Adrenal gland (tissue), 19 donors: ENCODE measurements at places on chromosomes 2 and 18. TPM values are rescaled to one million over a fixed set of nuclear protein-coding genes. Genes with fewer than 3 reads are reported as not detected.

UCN gene
- polyA plus RNA-seq: 14.9 TPM

STAT4 gene
- 1.8 TPM for polyA plus RNA-seq

PIKFYVE gene
- polyA plus RNA-seq: 5.1 TPM

FLACC1 gene
- polyA plus RNA-seq: 1.2 TPM

CYP1B1 gene
- 16.7 TPM for polyA plus RNA-seq

PAX3 gene
- not detected for polyA plus RNA-seq

REG3A gene
- polyA plus RNA-seq: 2.2 TPM

FOXD4L1 gene
- polyA plus RNA-seq: 0.07 TPM

ATP5F1A gene
- polyA plus RNA-seq: 697 TPM

- H3K27me3 ChIP-seq: no peaks in the 10 kb centered on the region
- H3K4me3 ChIP-seq: no peak overlapping the region
- H3K27ac ChIP-seq: no peak overlapping the region
- DNase-seq: no peak
- no peaks in the 10 kb centered on the region for H3K4me1 ChIP-seq
These were observed 447.0 kb upstream of the TCF4 start for GRCh38 chr18:56034949-56035348.

- no peaks in the 10 kb centered on the region for H3K27me3 ChIP-seq
- no peak overlapping the region for H3K27ac ChIP-seq
- no peak overlapping the region for H3K4me3 ChIP-seq
- no peak for DNase-seq
- no peaks in the 10 kb centered on the region for H3K4me1 ChIP-seq
These were observed 72.7 kb downstream of the PLB1 start for GRCh38 chr2:28568533-28568932.

- no peaks in the 10 kb centered on the region for H3K27me3 ChIP-seq
- H3K27ac ChIP-seq: no peak overlapping the region
- H3K4me1 ChIP-seq: no peaks in the 10 kb centered on the region
These were observed 33.0 kb downstream of the CMPK2 start for GRCh38 chr2:6832596-6833299.

GRCh38 chr2:196383799-196384198 lies 212.4 kb upstream of the STK17B start:
- H3K27me3 ChIP-seq: no peaks in the 10 kb centered on the region
- H3K4me1 ChIP-seq: peaks cover 8% of the 10 kb centered on the region
- H3K27ac ChIP-seq: no peak overlapping the region
- H3K36me3 ChIP-seq: no peaks in the 10 kb centered on the region
- no peak for DNase-seq

DNA sequence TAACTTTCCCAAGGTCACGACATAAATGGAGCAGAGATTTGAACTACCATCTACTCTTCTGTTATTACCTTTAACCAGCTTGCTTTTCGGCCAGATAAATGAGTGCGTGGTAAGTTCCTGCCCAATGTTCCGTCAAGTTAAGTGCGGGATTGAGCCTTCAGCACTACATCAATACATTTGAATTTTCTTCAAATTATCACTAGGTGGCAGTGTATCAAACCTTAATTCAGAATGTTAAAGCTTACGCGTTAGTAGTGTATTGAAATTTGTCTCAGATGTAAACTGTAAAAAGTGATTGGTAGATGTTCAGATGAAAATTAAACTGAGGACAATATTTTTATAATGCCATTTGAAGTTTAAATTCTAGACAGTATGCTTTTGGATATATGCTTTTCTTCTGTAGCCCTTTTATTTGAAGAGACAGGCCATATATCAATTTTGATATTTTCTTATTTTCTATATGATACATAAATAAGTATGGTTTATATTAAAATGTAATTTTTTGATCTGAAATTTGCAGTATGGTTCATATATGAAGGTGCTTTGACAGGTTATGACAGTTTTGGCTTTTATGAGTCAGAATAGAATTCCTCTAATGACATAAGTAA lies 681.3 kb downstream of the ADCYAP1 start:
- DNase-seq: no peak
- H3K36me3 ChIP-seq: no peaks in the 10 kb centered on the region
- H3K27me3 ChIP-seq: peaks cover 3% of the 10 kb centered on the region
- no peaks in the 10 kb centered on the region for H3K4me1 ChIP-seq

GRCh38 chr2:64825831-64826491 lies 163.2 kb upstream of the SLC1A4 start:
- no peaks in the 10 kb centered on the region for H3K36me3 ChIP-seq
- H3K27me3 ChIP-seq: no peaks in the 10 kb centered on the region
- H3K27ac ChIP-seq: no peak overlapping the region
- no peak for DNase-seq
- no peaks in the 10 kb centered on the region for H3K4me1 ChIP-seq

GRCh38 chr2:175025233-175025632 lies 20.1 kb upstream of the CHN1 start:
- no peak for DNase-seq
- H3K4me1 ChIP-seq: no peaks in the 10 kb centered on the region
- H3K27ac ChIP-seq: no peak overlapping the region
- no peak overlapping the region for H3K4me3 ChIP-seq

- DNase-seq: no peak
- H3K27ac ChIP-seq: no peak overlapping the region
- no peaks in the 10 kb centered on the region for H3K27me3 ChIP-seq
- no peaks in the 10 kb centered on the region for H3K4me1 ChIP-seq
- no peaks in the 10 kb centered on the region for H3K36me3 ChIP-seq
- no peak overlapping the region for H3K4me3 ChIP-seq
These were observed 2.0 kb upstream of the CAPN14 start for GRCh38 chr2:31219131-31219969.

GRCh38 chr2:236088368-236089057 lies 79.7 kb downstream of the GBX2 start:
- no peaks in the 10 kb centered on the region for H3K36me3 ChIP-seq
- DNase-seq: no peak
- no peak overlapping the region for H3K27ac ChIP-seq
- no peaks in the 10 kb centered on the region for H3K4me1 ChIP-seq
- H3K27me3 ChIP-seq: no peaks in the 10 kb centered on the region

- DNase-seq: no peak
- no peak overlapping the region for H3K27ac ChIP-seq
- H3K36me3 ChIP-seq: no peaks in the 10 kb centered on the region
- H3K4me1 ChIP-seq: no peaks in the 10 kb centered on the region
- no peak overlapping the region for H3K4me3 ChIP-seq
- H3K27me3 ChIP-seq: no peaks in the 10 kb centered on the region
These were observed 641.7 kb downstream of the CBLN2 start for GRCh38 chr18:71902482-71902881.

- H3K27me3 ChIP-seq: no peaks in the 10 kb centered on the region
- H3K4me3 ChIP-seq: no peak overlapping the region
- peaks cover 13% of the 10 kb centered on the region for H3K4me1 ChIP-seq
- DNase-seq: no peak
- H3K27ac ChIP-seq: no peak overlapping the region
These were observed 32.5 kb downstream of the DARS1 start for GRCh38 chr2:135952891-135953290.

DNA sequence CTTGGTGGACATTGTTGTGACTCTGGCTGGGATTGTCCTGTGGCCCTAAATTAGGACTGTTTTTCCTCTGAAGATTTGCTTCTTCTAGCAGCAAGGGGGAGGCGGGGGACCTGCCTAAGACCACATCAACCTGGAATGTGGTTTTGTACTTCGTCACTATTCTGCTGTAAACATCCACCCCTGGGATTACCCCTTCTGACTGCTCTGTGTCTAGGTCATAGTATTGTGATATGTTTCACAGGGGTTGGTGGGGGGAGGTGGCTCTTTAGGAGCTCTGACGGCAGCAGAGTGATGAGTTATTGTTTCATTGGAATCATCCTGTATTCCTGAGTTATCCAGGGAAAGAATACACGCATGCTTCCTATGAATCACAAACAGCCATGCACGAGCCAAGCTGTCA lies 226.4 kb upstream of the MYT1L start:
- no peaks in the 10 kb centered on the region for H3K36me3 ChIP-seq
- H3K4me1 ChIP-seq: no peaks in the 10 kb centered on the region
- no peak for DNase-seq
- no peak overlapping the region for H3K27ac ChIP-seq
- no peak overlapping the region for H3K4me3 ChIP-seq

GRCh38 chr18:72910045-72910444 lies 42.3 kb upstream of the NETO1 start:
- H3K36me3 ChIP-seq: no peaks in the 10 kb centered on the region
- DNase-seq: no peak
- H3K27ac ChIP-seq: no peak overlapping the region
- no peak overlapping the region for H3K4me3 ChIP-seq
- H3K27me3 ChIP-seq: no peaks in the 10 kb centered on the region
- no peaks in the 10 kb centered on the region for H3K4me1 ChIP-seq

DNA sequence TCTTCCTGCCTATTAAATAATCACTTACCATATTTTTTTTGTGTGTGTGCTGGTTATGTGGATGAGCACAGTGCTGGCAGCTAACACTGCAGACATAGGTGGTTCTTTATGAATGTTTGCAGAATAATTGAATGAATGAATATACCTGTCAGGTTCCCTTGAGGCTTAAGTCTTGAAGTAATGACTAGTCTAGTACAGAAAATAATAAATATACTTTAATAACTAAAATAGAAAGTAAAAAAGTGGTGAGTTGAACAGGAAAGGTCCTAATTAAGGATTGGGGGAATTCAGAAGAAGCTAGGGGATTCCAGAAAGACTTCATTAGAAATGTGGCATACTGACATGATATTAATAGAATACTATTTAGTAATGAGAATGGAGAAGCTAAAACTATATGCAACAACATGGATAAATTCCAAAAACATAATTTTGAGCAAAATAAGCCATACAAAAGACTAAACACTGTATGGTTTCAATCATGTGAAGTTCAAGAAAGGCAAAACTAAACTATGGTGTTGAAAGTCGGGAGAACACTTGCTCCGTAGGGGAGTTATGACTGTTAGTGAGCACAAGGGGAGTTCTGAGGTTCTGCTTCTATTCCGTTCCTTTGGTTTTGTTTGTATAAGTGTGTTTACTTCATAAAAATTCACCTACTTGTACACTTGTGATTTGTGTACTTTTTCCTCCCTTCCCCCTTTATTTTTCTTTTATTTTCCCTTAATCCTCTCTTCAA lies 464.6 kb downstream of the MTX2 start:
- DNase-seq: no peak
- H3K27me3 ChIP-seq: no peaks in the 10 kb centered on the region
- no peaks in the 10 kb centered on the region for H3K36me3 ChIP-seq
- no peak overlapping the region for H3K4me3 ChIP-seq

DNA sequence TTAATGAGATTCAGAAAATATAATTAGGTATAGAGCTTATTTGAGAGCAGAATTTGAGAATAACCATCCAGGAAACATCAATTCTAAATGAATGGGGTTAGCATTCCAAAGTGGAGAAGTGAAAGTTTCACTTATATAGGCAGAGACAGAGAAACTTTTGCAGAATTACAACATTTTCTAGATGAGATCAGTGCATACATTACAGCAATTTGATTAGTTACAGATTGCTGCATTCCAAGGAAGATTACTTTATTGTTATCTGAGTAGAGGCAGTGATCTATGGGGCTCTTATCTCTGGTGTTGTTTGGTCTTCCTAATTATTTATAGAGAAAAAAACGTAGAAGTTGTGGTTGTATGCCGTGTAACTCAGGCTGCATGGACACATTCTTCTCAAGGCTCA lies 373.8 kb upstream of the SYT4 start:
- H3K4me1 ChIP-seq: no peaks in the 10 kb centered on the region
- H3K27me3 ChIP-seq: no peaks in the 10 kb centered on the region
- no peak overlapping the region for H3K27ac ChIP-seq
- H3K36me3 ChIP-seq: no peaks in the 10 kb centered on the region

DNA sequence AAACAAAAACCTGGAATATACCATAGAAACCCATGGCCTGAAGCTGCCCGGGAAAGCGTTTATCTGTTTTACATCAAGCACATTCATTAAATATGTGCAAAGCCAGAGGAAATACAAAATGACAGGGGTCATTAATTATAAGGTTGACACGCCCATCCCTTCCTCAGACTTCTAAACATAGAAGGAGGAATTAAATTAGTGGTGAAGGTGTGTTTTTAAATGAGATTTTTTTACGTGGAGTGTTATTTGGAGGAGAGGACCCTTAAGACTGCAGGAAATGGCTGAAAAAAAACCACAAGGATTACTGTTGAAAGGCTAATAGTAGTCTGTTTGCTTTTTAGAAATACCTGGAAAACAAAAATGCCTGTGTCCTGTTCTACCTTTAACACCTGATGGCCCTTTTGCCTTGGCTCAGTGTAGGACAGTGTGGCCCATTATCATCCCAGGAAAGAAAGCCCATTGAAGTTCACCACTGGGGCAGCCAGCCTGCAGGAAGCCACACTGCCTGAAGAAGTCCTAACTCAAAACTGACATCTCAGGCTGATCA lies 123.2 kb downstream of the EPHA4 start:
- H3K27ac ChIP-seq: no peak overlapping the region
- DNase-seq: no peak
- no peaks in the 10 kb centered on the region for H3K27me3 ChIP-seq
- no peak overlapping the region for H3K4me3 ChIP-seq
- no peaks in the 10 kb centered on the region for H3K36me3 ChIP-seq

DNA sequence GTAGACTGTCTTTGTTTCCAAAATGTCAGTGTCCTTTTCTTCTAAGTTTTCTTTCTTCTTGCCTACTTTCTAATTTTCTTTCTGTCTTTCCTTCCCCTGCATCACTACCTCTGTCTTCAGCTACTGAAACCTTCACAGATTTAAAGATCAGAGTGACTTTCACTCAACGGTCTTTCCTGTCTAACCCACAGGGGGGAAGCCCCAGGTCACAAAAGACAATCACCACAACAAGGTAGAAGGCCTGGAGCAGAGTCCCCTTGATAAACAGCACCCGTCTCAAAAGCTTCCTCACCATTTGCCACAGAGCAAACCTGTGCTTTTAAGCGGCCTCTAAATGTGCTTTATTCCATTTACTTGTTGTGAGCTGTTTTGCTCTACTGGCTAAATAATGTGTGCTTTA lies 665.4 kb downstream of the BCL11A start:
- DNase-seq: no peak
- H3K4me3 ChIP-seq: no peak overlapping the region
- no peaks in the 10 kb centered on the region for H3K27me3 ChIP-seq
- no peaks in the 10 kb centered on the region for H3K36me3 ChIP-seq
- H3K27ac ChIP-seq: no peak overlapping the region

- H3K36me3 ChIP-seq: no peaks in the 10 kb centered on the region
- no peak overlapping the region for H3K27ac ChIP-seq
These were observed 56.1 kb downstream of the OSBPL6 start for GRCh38 chr2:178250429-178250828.

DNA sequence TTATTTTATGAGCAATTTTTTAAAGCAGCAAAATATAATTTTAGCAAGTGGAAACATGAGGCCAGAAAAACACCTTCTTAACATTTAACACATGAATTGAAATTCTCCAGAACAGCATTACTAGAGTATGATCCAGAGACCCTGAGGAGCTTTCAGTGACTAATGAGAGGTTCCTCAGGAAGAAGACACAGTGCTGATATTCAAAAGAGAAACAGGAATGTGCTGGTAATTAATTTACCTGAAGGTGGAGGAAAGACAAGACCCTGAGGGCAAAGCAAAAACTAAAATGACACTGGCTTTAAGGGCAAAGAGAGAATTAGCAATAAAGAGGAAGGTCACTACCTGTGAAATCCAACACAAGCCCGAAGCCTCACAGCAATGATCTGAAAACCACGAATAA lies 97.0 kb downstream of the CDH2 start:
- no peak overlapping the region for H3K4me3 ChIP-seq
- no peaks in the 10 kb centered on the region for H3K27me3 ChIP-seq
- no peaks in the 10 kb centered on the region for H3K36me3 ChIP-seq
- H3K4me1 ChIP-seq: peaks cover 8% of the 10 kb centered on the region
- DNase-seq: no peak
